ENCODE measurements at places on chromosomes 16 and 17.

DNA sequence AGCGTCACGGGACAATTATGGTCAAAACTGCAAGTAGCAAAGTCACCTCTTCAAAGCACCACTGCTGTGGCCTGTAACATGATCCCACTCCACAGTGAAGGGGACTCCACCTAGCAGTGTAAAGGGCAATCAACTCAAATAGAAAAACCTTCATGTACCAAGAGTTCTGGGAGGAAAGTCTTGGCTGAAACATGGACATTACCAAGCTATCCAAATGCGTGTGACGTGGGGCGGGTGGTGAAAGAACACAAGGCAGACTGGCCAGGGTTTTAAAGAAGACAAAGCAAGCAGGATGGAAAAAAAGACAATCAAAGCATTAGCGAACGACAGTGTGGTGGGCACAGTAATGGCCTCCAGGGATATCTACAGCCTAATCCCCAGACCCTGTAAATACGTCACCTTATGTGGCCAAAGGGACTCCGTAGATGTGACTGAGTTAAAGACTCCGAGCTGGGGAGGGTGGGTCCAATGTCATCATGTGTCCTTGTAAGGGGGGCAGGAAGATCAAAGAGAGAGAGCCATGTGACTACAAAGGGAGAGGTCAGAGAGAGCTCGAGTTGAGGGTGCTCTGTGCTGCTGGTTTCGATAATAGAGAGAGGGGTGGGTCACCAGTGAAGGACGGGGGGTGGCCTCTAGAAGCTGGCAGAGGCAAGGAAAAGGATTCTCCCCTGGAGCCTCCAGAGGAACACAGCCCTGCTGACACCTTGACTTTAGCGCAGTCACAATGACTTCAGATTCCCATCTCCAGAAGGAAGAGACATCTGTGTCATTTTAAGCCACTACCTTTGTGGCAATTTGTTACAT, 6.0 kb downstream of the HSDL1 start:
- DNase-seq, result peak; percentile 63

- no peak for DNase-seq
Measured at GRCh38 chr17:35817196-35817595, 7.9 kb downstream of the TAF15 start.

GRCh38 chr16:80463751-80464495, 76.9 kb upstream of the DYNLRB2 start:
- no peak for DNase-seq

DNA sequence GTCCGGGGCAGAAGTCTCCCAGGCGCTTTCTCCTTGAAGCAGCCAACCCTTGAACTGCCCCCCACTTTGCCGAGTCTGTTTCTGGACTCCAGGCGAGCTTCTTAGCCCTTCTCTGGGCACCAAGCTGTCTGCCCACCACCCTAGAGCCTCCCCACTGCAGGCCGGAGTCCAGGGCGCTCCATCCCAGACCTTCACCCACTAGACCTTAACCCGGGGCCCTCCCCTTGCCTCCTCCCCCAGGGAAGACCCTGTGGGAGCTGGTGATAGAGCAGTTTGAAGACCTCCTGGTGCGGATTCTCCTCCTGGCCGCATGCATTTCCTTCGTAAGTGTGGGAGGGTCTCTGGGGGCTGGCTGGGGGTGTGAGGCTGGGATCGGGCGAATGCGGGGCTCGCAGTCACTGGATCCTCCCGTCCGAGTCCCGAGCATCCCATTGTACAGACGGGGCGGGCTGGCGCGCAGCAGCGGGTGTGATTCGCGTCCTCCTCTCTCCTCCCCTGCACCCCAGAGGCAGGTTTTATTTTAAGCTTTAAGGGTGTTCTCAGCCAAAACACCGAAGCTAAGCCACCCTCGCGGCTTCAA, 1.1 kb downstream of the ATP2A1 start:
- no peak for DNase-seq

- DNase-seq, result peak; percentile 83
Measured at GRCh38 chr16:67967958-67968399, 458 bp downstream of the SLC12A4 start.

GRCh38 chr17:67575325-67575724, 142.4 kb upstream of the NOL11 start:
- DNase-seq, result no peak

- DNase-seq, result no peak
Measured at GRCh38 chr17:12680407-12680897, 14.8 kb downstream of the MYOCD start.

DNA sequence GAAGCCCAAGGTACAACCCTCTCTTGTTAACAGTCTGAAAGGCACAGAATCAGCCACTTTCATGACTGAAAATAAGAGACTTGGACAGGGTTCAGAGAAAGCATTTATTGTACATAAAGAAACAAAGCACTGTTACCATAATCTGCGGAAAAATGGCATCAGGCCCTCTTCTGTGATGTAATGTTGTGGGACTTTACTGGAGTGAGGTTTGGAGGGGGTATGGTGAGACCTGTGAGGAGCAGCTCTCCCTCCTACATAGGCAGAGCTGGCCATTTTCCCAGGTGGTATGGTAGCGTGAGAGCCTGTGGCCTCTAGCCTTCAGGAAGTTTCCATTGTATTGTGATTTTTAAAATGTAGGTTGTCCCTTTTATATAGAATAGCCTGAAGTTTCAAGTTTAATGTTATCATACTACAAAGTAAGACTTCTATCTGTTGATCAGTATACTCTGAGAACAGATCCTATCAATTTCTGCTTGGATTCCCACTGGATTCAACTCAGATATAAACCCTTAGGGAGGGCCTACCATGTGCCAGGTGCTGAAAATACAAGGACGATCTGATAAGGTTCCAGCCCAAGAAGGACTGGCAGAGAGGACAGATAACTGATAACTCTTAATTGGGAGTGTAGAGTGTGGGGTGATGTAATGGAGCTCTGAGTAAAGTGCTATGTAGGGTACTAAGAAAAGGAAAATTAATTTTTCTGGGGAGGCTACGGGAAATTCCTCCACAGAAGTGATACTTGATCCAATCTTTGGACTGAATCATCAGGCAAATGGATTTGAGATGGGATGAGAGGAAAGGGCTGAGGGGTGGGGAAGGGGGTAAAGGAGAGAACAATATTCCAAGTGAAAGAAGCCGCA, 4.1 kb upstream of the YPEL2 start:
- no peak for DNase-seq

GRCh38 chr16:65660390-65660789, 538.5 kb upstream of the CDH11 start:
- DNase-seq, result peak; percentile 88

All from AG20443 (cell line).